ENCODE measurements at places on chromosomes 3 and 15. TPM values are rescaled to one million over a fixed set of nuclear protein-coding genes. Genes with fewer than 3 reads are reported as not detected.

DNA sequence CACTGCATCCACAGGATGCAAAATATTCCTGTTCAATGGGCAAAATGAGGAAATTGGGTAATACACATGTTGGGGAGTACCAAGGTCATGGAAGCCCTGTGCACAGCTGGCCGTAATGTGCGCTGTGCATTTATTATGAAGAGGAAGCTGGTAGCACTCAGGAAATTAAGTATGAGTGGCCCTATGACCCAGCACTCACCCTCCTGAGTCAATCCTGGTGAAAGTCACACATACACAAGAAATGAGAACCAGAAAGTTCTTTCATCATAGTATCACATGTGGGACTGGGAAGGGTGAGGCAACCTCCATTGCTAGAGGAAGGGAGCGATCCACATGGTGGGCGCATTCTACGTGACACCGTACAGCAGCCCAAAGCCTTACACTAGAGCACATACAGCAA lies 11.4 kb upstream of the PRR20G start:
- H3K27ac ChIP-seq: no peak overlapping the region
- DNase-seq: no peak
- no peaks in the 10 kb centered on the region for H3K36me3 ChIP-seq
- H3K4me3 ChIP-seq: no peak overlapping the region
- no peaks in the 10 kb centered on the region for H3K4me1 ChIP-seq

GRCh38 chr3:27677565-27677964 lies 44.6 kb downstream of the EOMES start:
- H3K4me1 ChIP-seq: peaks cover 10% of the 10 kb centered on the region
- no peak overlapping the region for H3K4me3 ChIP-seq
- DNase-seq: no peak
- no peak overlapping the region for H3K27ac ChIP-seq
- H3K36me3 ChIP-seq: no peaks in the 10 kb centered on the region

DNA sequence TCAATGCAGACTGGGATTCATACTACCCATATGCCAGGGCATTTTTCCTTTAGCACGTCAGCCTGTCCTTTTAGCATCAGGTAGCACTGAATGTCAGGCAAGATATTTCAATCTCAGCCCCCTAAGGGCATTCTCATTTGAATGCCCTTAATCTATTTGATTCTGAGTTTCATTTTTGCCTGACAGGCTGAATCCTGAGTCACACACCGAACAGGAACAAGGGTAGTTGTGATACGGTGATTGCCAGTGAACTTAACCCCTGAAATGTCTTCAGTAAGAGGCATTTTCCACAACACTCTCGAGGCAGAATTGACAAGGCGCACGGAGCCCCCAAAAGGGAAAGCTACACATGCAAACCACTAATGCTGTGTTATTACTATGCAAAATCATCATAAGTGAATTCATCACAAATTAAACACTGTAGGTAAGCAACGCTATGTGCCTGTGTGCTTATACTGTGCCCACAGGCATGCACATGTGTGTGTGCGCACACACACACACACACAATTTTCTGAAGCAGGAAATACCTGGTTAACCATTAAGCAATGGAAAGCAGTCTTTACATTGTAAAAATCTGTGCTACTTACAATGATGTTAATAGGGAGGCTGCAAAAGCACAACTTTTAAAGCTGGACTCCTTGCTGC lies 130.4 kb downstream of the ZNF385D start:
- no peaks in the 10 kb centered on the region for H3K36me3 ChIP-seq
- H3K4me1 ChIP-seq: no peaks in the 10 kb centered on the region
- no peak for DNase-seq
- H3K27me3 ChIP-seq: no peaks in the 10 kb centered on the region
- no peak overlapping the region for H3K4me3 ChIP-seq
- no peak overlapping the region for H3K27ac ChIP-seq

Gene TRH
- total RNA-seq: not detected

Gene MYRIP
- total RNA-seq: not detected

Gene ANKRD34C
- not detected for total RNA-seq

All from upper lobe of left lung (tissue), 6 donors.